ENCODE measurements at places on chromosomes 6 and 20.

DNA sequence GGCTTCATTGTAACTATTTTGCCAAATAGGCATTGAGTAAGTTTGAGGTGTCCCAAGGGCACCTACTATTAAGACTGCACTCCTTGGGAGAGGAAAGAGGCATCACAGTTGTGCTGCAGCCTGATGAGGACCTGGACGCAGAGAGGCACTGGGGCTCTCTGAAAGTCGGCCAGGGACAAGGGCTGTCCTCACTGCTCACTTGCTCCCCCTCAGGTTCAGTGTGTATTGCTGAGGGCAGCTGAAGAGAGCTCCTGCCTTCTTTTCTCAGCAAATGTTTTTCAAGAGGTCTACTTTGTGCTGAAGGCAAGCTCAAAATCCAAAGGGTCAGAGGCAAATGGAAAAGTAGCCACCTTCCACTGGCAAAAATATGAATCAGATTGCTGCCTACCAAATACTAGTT is 331.8 kb downstream of the RIMS1 start:
- DNase-seq: peak; percentile 44

DNA sequence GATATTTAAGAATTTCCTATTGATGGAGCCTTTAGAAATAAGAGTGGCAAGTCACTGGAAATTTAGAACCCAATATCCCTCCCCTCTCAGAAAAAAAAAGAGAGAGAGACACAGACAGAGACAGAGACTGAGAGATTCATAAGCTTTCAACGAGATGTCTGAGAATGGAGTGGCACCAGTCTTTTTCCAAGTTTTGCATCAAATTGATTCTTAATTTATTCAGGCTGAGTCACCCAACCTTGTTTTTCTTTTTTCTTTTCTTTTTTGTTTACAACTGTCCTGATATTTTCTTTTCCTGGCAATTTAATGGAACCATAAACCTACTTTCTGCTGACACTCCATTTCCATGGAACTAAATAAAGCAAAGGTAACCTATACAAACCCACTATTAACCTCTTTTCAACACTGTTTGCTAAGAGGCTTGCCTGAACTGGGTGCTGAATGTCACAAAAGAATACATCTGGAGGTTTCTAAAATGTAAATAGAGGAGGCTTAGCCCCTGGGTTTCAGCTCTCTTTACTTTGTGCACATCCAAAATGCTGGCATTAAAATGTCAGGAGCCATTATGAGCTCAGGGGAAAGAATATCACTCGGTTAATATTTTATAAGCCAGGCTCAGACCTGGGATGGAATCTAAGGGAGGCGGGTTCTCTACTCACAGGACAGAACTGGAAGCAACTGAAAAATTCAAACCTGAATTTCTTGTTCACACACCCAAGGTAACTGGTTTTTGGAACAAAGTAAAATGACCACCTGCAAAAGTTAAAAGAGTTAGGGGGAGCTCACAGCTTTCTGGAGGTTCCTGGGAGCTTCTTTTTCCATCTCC is 100.8 kb downstream of the BFSP1 start:
- DNase-seq: no peak

DNA sequence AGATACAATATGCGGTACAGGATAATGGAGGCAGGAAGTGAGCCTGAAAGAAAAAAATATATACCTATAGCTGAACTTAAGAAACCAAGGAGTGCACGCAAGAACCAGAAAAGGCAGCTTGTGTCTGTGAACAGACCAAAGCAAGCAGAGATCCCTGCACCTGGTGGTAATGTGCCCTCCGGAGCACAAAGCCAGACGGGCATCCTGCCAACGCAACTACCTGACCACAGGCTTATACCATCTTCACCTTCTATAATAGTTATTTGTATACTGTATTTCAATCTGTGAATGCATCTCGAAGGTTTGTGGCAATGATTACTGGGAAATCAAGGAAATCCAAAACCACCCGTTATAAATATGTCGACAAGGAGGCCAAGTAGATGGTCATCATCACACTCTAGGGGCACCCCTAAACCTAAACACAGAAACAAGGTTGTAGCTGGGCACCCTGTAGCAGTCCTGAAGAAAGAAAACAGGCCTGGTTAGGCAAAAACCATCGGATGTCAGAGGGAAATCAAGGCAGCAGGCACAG is 801 bp downstream of the FBXL4 start:
- DNase-seq: peak; percentile 30

DNA sequence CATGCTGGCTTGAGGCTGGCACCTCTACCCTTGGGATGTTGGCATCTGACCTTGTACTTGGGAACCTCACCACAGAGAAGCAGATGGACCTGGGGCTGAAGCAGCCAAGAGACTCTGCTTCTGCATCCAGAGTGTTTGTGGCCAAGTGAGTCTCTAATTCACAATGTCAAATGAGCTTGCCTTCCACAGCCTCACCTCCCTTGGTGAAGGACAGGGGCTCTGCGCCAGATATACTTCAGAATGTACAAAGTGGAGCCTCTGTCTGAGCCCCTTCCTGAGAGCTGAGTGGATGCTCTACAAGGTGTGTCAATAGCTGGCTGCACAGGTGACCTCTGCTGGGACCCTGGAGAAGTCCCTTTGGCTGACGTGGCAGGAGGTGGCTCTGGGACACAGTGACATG is 508.9 kb downstream of the CDH26 start:
- DNase-seq: no peak

- peak; percentile 25 for DNase-seq
Measured at GRCh38 chr6:13917141-13917540, 7.6 kb upstream of the RNF182 start.

- DNase-seq: no peak
Measured at GRCh38 chr6:94859924-94860323, 717.4 kb upstream of the MANEA start.

DNA sequence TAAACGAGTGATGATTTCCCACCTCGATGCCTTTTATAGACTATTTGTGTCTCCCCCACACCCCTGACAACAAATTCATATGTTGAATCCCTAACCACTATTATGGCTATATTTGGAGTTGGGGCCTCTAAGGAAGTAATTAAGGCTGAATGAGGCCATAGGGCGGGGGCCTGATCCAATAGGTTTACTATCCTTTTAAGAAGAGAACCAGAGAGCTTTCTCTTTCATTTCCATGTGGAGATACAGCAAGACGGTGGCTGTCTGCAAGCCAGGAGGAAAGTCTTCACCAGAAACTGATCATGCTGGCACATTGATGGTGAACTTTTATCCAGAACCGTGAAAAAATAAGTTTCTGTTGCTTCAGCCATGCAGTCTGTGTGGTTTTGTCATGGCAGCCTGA is 38.9 kb upstream of the CLIC5 start:
- DNase-seq: no peak

DNA sequence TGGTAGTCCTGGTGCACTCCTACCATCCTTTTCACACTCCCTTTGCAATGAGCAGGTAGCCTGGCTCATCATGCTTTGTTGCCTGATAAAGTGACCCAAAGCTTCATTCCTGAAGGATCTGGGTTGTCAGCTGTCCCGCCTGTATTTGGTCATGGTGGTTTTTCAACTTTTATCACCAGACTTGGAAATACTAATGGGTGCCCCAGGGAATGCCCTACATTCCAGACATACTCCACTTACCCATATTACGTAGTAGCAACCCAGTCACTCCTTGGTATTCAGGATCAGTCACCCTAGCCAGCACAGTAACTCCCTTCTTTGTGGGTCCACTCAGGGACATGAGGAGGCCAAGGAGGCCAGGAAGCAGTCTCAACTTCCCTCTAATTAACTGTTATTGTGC is 199.2 kb downstream of the MAFB start:
- peak; percentile 79 for DNase-seq

DNA sequence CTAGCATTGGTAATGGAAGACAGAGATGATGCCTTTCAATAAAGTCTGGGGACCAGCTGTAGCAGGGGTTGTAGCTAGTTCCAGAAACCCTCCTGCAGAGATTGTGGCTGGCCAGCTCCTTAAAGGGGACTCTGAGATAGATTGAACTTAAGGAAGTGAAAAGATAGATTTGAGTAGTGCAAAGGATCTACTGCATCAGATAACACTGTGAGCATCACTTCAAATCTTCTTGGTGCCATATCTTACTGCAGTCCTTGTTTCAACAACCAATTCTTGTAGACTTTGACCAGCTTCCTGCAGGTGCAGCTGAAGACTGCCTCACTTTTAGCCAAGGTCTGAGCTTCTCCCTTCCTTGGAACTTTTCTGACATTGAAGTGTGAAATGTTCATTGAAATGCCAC is 14.8 kb upstream of the CEP162 start:
- no peak for DNase-seq

DNA sequence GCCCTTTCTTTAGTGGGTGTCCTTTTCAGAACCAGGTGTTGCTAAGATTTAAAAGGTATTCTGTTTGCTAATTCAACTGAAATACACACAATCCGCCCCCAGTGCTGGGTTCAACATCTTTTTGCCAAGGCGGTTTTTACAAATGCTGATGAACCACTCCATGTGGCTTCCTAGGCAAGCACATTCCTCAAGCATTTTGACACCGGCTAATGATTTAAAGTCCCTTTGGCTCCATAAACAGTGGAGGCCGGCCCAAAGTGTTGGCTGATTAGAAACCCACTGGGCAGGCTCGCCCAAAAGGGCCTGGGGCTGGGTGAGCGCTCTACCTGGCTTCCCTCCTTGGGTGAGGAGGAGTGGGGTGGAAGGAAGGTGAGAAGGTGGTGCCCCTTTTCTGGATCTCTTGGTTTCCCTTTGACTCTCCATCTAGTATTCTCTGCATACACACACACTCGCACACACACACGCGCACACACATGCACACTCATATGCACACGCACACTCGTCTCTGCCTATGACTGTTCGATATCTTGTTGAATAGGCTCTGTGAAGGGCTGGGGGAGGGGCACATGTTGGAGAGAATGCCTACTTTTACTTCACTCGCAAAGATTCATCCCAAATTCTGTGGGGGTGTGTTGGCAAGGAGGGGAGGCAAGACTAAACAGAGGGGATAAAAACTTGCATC is 66.7 kb upstream of the ARMC2 start:
- DNase-seq: peak; percentile 13

- no peak for DNase-seq
Measured at GRCh38 chr6:29519291-29520010, 31.7 kb upstream of the MAS1L start.

GRCh38 chr6:155001482-155001881 is 6.4 kb downstream of the TIAM2 start:
- DNase-seq: peak; percentile 46

DNA sequence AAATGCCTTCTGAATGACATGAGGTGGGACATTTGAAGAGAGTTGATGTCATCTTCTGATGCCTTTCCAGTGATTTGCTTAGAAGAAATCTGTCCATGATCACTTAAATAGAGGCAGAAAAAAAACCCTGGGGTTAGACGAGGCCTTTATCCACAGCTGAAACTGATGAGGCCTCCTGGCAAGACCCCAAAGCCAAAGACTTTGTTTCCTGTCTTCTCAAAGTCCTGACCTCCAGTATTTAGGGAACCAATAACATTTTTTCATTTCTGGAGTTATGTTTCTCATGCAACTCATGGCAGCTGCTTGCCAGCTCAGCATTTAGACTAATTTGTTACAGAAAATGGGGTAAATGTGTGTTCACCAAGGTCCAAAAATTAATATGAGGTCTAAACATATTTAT is 248.0 kb upstream of the PRDM1 start:
- peak; percentile 81 for DNase-seq

- no peak for DNase-seq
Measured at GRCh38 chr6:72974276-72974675, 251.0 kb downstream of the KHDC1L start.

DNA sequence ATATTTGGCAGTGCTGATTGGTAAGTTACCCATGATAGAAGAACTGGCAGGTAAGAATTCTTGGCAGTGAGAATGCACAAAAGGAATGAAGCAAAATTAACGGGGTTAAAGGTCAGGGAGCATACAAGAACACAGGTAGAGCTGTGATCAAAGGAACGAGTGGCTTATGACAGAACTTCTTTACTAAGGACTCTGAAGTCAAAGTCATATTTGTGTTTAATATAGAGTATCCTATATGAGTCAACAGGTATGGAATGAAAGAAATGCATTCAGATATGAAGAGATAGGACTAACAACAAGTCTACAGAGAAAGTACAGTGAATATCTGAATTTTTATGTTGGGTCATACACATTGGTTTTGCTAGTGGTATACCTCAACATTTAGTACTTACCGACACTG is 209.0 kb upstream of the CITED2 start:
- DNase-seq: peak; percentile 61

DNA sequence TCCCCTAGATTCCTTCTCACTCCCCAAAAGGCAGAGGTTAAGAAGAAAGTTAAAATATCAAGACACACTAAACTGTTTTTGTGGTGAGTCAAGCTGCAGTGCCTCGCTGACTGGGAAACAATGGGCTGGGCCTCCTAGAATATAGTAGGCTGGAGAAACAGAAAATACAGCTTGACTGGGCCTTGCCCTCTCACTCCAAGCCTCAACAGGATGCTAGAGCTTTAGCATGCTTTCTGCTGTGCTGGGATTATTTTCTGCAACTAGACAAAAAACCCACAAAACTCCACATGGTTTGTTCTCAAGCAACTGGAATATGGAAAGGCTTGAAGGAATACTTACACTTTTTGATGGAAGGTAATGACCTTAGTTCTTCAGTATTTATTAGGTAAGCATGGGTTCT is 27.9 kb downstream of the FOXO3 start:
- peak; percentile 80 for DNase-seq

Data from EH (cell line).